Epithelial cell of proximal tubule (primary cell): ENCODE measurements at places on chromosomes 13 and 19.
A peak's percentile ranks its signal among the peaks of the same experiment; 100 is the strongest.

- DNase-seq, result no peak
These were observed 73.0 kb downstream of the MAP4K1 start for GRCh38 chr19:38544569-38545315.

DNA sequence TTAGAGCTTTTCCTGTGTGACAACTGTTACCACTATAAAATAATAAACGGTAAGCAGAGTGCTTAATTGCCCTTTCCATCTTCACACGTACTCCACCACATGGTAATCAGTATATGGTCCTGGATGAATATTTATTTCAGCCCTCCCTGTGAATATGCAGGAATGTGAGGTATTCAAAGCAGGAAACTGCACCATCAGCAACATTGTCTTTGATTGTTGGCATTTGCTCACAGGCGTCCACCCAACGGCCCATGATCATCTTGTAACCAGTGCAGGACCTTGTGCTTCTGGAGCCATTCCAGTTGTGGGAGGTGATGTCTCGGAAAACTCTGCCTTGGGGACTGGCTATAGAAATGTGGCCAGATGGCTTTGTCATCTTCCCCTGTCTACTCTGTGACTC lies 132.6 kb downstream of the COG6 start:
- DNase-seq, result no peak

GRCh38 chr19:38693380-38694223 lies 46.2 kb downstream of the ACTN4 start:
- DNase-seq, result peak; percentile 76

- DNase-seq, result no peak
These were observed 104.3 kb downstream of the KCNRG start for GRCh38 chr13:50119591-50119990.
